Kasumi-1 (cell line): ENCODE measurements at places on chromosomes 12 and 14.
A peak's percentile ranks its signal among the peaks of the same experiment; 100 is the strongest.

- DNase-seq: peak; percentile 45
These were observed 74.9 kb downstream of the PCNX1 start for GRCh38 chr14:70982200-70982599.

GRCh38 chr12:47896022-47896421 is 8.8 kb downstream of the VDR start:
- DNase-seq: no peak

- peak; percentile 99 for DNase-seq
These were observed 726 bp upstream of the ZNF140 start for GRCh38 chr12:133080026-133080367.

DNA sequence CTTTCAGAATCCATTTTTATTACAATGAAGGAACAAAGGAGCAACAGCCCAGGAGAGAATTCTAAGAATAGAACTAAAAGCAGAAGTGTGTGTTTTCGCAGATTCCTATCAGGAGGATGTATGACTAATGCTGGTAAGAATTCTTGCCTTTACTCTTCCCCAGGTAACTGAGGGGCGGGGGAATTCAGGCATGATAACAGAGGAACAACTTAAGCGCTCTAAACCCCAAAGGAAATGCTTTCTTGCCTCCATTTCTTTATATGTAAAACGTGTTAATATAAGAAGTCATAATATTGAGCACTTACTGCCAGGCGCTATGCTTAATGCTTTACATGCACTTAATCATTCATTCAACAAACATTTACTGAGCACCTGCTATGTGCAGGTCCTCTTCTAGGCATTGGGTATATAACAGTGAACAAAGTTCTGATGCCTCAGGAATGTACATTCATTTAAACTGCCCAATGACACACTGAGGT is 4.5 kb downstream of the HCAR1 start:
- DNase-seq: peak; percentile 72

GRCh38 chr12:7374423-7375144 is 69.4 kb downstream of the CD163L1 start:
- DNase-seq: peak; percentile 4

GRCh38 chr12:85580562-85581168 is 255.5 kb downstream of the RASSF9 start:
- DNase-seq: no peak

GRCh38 chr14:59139324-59139723 is 49.1 kb upstream of the DAAM1 start:
- DNase-seq: no peak

GRCh38 chr12:103676893-103677292 is 89.8 kb downstream of the STAB2 start:
- DNase-seq: no peak

GRCh38 chr14:58730792-58731464 is 93.2 kb downstream of the DACT1 start:
- no peak for DNase-seq

GRCh38 chr14:93089521-93090269 is 26.0 kb downstream of the ITPK1 start:
- no peak for DNase-seq

GRCh38 chr12:120529641-120530417 is 871 bp upstream of the COQ5 start:
- DNase-seq: peak; percentile 50

DNA sequence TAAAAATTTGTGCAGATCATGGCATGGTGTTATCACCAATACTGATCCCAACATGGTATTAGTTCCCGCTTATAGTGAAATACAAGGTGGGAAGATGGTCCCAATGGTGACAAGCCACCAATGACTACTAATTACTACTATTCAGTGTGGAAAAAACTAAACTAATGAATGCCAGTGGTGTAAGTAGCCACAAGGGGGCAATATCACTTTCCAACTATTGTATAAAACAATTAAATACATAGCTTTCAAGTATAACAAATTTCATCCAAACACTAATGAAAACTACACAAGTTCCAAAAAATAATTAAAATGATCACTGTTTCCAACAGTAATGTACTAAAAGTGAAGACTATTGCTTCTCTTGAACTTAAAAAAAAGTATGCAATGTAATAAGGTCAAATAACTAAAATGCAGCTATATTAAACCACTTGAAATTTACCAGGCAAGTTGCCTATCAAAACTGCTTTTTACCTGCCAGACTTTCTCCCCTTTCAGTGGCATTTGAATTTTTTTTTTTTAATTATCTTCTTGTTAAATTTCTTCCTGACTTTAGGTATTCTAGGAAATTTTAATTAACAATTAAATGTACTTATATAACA is 58.0 kb downstream of the PAPLN start:
- peak; percentile 70 for DNase-seq

DNA sequence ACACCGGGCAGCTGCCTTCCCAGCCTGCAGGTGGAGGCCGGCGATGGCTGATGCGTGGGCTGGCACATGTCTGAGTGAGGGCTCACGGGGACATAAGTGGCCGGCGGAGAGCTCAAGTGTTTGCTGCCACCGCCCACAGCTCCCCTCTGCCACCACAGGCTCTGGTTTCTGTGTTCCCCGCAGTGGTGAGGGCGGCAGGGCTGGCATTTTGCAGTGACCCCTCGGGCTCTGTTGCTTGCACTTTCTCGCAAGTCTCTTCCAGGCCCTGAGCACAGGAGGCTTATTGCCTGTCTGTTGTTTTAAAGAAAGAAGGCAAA is 271.0 kb upstream of the RTL1 start:
- no peak for DNase-seq

GRCh38 chr14:77106666-77107065 is 8.6 kb downstream of the CIPC start:
- DNase-seq: no peak

DNA sequence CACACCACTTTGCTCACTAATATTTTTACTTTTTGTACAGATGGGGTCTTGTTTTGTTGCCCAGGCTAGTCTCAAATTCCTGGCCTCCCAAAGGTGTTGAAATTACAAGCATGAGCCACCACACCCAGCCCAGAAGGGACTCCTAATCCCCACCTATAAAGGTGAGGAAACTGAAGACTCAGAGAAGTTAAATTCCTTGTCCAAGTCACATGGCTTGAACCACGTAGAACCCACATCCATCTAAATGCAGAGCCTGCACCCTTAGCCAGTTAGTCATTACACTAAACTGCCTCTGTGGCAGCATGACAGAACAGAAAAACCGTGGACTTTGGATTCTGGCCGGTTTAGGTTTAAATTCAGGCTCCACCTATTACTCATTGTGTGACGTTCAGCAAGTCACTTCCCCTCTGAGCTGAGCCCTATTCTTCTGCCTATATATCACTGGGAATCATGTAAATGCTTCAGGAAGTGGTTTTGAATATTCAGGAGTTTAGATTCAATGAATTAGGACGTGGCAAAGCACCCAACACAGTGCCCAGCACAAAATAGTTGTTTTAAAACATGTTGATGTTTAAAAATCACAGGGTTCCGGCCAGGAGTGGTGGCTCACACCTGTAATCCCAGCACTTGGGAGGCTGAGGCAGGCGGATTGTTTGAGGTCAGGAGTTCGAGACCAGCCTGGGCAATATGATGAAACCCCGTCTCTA is 3.0 kb upstream of the CORO1C start:
- peak; percentile 45 for DNase-seq

DNA sequence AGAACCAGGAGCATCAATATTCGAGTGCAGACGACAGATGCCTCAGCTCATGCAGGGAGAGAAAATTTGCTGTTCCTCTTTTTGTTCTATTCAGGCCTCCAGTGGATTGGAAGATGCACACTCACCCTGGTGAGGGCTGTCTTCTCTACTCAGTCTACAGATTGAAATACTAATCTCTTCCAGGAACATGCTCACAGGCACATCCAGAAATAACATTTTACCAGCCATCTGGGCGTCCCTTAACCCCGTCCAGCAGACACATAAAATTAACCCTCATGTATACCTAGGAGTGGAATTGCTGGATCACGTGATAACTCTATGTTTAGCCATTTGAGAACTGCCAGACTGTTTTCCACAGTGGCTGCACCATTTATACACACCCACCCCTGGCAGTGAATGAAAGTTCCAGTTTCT is 4.5 kb upstream of the OAS2 start:
- peak; percentile 18 for DNase-seq

GRCh38 chr14:28300356-28300755 is 466.2 kb upstream of the FOXG1 start:
- no peak for DNase-seq

DNA sequence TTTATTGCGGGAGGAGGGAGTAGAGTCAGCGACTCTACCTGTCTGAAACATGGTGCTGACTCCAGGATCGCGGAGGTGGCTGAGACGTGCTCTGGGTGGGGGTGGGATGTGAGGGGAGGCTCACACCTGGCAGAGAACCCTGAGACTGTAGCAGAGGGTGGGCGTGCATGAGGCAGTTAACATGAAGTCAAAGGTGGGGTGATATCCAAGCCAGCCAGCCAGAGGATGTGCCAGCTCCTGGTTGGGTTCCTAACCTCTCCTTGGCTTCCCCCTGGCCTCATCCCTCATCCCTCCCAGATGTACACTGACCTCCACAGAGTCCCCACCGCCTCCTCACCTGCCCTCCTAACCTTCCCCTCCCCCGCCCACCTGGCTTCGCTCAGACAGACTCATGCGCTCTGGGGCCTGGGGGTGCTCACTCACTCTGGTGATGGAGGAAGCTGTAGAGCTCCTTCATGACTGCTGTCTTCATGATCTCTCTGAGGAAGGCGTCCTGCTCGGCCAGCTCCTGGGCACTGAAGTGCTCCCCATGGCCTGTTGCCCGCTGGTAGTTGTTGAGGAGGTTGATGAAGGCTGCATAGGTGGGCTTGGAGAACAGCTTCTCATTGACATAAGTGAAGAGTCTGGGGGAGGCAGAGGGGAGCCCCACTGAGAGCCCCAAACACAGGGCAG is 9.3 kb downstream of the ENDOU start:
- no peak for DNase-seq

DNA sequence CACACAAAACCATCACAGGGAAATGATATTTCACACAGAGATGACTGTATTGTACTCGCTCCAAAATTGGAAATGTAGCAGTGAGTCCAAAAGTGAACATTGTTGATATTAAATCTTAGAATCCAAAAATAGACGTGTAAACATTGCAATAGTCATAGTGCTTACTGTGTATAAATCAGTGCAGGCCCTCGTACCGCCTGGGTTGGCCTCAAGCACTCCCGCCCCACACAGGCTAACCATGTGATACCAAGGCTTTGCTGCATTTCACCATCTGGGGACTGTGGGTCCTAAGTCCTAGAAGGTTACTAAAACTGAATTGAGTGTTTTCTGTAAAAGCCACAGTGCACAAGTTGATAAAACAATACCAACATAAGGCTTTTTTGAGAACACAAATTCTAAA is 107.3 kb downstream of the PPP2R5E start:
- DNase-seq: no peak

GRCh38 chr14:70208380-70208779 is 19.6 kb upstream of the SLC8A3 start:
- DNase-seq: no peak

DNA sequence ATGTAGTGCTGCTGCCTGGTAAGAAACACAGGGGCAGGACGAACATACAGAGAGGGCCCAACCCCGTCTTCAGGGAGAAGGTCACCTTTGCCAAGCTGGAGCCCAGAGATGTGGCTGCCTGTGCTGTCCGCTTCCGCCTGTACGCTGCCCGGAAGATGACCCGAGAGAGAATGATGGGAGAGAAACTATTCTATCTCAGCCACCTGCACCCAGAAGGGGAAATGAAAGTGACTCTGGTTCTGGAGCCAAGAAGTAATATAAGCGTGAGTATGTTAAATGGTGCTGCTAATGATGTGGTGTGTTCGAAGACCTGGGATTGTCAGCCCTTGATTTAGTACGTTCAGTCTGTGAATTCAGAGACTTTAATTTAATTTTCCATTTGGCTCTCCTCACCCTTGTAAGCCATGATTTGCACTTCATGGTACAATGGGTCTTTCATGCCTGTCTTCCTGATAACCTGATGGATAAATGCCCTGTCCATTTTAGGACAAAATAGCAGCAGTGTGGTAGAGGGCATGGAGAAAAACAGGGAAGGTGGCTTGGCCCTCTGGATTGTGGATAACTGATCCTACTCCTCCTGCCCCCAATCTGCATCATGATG is 318.9 kb downstream of the SNAPC1 start:
- peak; percentile 83 for DNase-seq

- no peak for DNase-seq
These were observed 190.3 kb upstream of the RASSF8 start for GRCh38 chr12:25768151-25768550.

DNA sequence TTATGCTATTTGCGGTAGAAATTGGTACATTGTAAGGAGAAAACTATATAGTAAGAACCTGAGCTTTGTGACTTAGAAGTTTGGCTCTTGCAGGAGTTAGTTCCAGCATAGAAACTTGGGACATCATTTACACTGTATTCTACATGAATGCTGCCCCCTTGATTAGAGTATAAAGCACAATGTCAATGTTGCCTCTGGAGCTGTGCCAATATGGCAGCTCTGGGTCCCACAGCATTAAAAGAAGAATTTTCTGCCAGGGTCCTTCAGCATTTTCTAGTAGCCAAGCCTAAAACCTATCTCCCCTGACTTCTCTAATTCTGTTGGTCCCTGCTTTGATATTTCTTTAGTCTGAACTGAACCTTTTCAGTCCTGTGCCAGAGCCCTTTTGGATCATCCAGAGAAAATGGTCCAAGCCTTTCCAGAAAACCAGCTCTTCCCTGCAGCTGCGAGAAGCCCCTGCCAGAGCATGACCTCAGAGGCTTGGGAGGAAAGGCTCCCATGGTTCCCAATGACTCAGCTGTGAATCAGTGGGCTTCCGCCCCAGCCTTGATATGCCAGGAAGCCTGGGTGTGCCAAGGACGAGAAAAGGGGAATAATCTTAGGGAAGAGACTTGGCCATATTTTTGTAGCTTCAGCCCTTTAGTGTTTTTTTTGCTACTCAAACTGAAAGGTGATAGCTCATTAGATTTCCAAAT is 43.2 kb downstream of the PLEKHG7 start:
- no peak for DNase-seq

GRCh38 chr14:71212683-71213107 is 305.4 kb downstream of the PCNX1 start:
- DNase-seq: no peak

GRCh38 chr12:26109343-26109881 is 15.4 kb downstream of the BHLHE41 start:
- DNase-seq: no peak
